Small intestine (tissue), 16 donors: ENCODE measurements at places on chromosomes 11 and 22. TPM values are rescaled to one million over a fixed set of nuclear protein-coding genes. Genes with fewer than 3 reads are reported as not detected.

DNA sequence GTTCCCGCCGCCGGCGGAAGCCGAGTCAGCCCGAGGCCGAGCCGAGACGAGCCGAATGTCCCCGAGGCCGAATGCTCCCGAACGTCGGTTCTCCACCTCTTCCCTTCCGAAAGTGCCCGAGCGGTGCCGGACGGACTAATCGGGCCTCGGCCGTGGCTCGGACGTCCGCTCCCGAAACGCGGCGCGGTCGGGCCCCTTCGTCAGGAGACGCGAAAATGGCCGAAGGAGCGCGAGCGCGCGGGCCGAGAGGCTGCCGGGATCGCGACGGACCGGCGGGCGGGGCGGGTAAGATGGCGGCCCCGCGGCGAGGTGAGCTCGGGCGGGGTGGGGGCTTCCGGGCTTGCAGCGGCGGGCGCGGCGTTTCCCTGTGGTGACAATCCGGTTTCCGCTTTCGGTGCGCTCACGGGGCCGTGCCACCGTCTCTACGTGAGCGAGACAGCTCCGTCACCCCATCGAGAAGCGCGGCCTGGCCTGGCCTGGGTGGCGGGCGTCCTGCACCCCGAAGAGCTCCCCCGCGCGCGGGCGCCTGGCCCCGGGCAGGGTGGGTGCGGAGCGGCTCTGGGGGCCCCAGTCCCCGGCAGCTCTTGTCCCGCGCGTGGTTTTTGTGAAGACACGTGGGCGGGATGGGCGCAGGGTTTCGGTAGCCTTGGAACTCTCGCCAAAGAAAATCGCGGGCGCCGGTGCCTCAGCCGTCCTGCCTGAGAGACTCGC lies at the start of gene TMEM80:
TSS of gene TMEM80 (plus strand) at position 279 of the 711 bp plus-strand sequence. CDS start at position 291, 12 bp downstream.
- peak; percentile 99 for DNase-seq

- DNase-seq = no peak
These were observed 1024.5 kb downstream of the LRRC4C start for GRCh38 chr11:40434926-40435325.

Gene ILK
- 73.9 TPM for polyA plus RNA-seq

- no peak for DNase-seq
These were observed 39.0 kb downstream of the GLB1L2 start for GRCh38 chr11:134370526-134371435.

DNA sequence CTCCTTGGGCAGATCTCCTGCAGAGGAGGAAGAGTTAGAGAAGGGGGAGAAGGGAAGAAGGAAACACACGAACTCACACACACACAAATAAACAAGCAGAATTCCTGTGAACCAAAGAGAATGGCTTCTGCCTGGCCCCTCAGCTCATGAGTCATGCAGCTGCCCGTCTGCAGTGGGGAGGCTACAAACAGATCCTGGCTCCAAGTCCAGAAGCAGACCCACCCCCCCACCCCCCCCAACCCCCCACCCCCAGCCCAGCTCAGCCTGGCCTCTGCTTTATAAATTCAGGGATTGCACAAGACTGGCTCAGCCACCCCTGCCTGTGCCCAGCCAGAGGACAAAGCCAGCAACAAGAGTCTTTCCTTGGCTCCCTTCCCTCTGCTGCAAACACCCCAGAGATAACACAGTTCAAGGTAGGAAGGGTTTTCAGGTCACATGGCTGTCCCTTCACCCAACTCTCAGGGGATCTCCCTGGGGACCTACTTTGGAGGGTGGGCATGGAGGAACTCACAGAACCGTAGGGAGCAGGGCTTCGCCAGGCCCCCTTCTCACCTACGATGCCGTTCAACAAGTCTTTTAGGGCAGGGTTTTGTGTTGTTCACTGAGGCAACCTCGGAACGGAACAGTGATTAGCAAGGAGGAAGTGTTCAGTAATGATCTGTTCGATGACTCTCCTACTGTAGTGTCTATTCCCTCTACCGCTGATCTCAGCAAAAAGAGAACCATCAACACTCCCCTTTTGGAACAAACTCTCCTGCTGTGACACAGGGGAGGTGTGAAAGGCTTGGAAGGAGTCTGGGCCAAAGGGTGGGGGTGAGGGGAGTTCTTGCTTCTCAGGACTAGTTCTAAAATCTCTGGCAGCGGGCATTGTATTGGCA lies 35.5 kb downstream of the RPL27A start:
- DNase-seq = peak; percentile 75

Gene BLID
- polyA plus RNA-seq = not detected

Gene POLR2F
- 53.7 TPM for polyA plus RNA-seq

GRCh38 chr11:84142411-84142810 lies 856.2 kb upstream of the CCDC90B start:
- DNase-seq = no peak

Gene LGR4
- polyA plus RNA-seq = 5.9 TPM

Gene VSIG10L2
- polyA plus RNA-seq = 0.10 TPM

- DNase-seq = no peak
These were observed 35.4 kb downstream of the BIRC2 start for GRCh38 chr11:102382384-102382783.

GRCh38 chr11:86062719-86063118 lies 6.2 kb downstream of the PICALM start:
- DNase-seq = no peak

DNA sequence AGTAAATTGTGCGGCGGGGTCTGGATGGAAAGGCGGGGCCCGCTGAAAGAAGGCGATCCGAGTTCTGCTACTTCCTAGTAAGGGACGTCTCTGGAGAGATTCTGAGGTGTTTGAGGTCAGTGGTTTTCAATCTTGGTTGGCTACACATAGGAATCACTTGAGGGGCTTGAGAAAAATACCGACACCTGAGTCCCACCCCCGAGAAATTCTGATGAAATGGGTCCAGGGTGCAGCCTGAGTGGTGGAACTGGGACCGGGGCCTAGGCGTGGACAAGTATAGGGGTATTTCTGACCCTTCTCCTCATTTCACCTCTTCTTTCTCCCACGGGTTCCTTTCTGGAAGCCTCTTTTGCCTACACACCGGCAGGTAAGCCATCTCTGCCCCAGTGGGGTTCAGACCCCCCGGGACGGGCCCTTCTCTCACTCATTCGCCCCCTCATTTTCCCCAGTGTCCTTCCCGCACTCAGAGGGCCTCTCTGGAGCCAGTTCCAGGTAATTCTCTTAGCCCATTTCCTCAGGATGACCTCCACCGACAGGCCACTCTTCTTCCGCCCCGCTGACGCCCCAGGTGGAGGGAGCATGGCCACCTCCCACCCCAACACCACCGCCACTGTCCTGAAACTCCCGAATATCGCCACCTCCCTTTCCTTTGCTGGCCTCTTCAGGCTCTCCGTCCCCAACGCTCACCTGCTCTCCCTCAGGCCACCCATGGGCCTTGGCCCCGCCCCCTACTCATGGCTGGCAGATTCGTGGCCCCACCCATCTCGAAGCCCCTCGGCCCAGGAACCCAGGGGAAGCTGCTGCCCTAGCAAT lies 11.8 kb downstream of the ROBO3 start:
- peak; percentile 28 for DNase-seq
